ENCODE measurements at places on chromosomes 11 and 22.

DNA sequence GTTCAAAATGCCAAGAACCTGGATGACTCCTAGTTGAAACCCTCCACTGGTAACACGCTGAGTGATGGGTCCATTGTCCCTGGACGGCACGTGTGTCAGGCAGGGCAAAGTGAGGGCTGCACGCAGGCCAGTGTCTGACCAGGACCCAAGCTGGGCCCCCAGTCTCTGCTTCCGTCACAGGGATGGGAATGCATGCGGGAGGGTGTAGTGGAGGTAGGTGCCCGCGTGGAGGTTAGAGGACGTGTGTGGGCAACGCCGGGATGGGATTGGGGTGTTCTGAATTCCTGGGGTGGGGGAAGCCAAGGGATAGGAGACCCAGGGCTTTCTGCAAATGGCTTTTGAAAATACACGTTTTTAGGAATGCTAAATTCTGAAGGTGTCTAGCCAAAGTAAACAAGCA is 943.3 kb downstream of the BRD1 start:
- no peak overlapping the region for H3K27ac ChIP-seq
- no peak overlapping the region for H3K4me3 ChIP-seq
- H3K4me1 ChIP-seq, result no peaks in the 10 kb centered on the region
- no peaks in the 10 kb centered on the region for H3K27me3 ChIP-seq
- H3K36me3 ChIP-seq, result no peaks in the 10 kb centered on the region

DNA sequence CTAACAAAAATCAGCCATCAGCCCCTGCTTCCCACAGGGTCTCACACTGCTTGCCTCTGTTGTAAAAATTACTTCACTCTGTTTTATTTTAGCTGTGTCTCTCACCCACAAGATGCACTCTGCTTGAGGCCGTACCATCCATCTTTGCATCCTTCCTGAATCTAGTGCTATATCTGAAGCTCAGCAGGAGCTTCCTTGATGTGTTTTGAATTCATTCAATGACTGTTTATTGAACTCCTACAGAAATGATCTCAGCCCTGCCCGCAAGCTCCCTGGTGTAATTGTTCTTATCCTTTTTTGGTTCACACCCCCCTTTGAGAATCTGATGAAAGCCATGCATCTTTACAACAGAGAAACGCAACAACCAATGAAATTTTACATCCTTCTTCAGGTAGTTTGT is 310.2 kb upstream of the ZC3H12C start:
- no peak overlapping the region for H3K4me3 ChIP-seq
- DNase-seq, result no peak
- H3K4me1 ChIP-seq, result no peaks in the 10 kb centered on the region
- H3K36me3 ChIP-seq, result no peaks in the 10 kb centered on the region
- H3K27ac ChIP-seq, result no peak overlapping the region

GRCh38 chr22:30598986-30599385 is 7.3 kb upstream of the PES1 start:
- H3K4me3 ChIP-seq, result no peak overlapping the region
- no peak for DNase-seq
- no peaks in the 10 kb centered on the region for H3K27me3 ChIP-seq
- H3K36me3 ChIP-seq, result no peaks in the 10 kb centered on the region
- no peak overlapping the region for H3K27ac ChIP-seq
- H3K4me1 ChIP-seq, result peaks cover 2% of the 10 kb centered on the region

- no peak overlapping the region for H3K27ac ChIP-seq
- H3K36me3 ChIP-seq, result no peaks in the 10 kb centered on the region
- DNase-seq, result no peak
- H3K27me3 ChIP-seq, result peaks cover 36% of the 10 kb centered on the region
Measured at GRCh38 chr11:83319346-83319745, 33.2 kb upstream of the CCDC90B start.

DNA sequence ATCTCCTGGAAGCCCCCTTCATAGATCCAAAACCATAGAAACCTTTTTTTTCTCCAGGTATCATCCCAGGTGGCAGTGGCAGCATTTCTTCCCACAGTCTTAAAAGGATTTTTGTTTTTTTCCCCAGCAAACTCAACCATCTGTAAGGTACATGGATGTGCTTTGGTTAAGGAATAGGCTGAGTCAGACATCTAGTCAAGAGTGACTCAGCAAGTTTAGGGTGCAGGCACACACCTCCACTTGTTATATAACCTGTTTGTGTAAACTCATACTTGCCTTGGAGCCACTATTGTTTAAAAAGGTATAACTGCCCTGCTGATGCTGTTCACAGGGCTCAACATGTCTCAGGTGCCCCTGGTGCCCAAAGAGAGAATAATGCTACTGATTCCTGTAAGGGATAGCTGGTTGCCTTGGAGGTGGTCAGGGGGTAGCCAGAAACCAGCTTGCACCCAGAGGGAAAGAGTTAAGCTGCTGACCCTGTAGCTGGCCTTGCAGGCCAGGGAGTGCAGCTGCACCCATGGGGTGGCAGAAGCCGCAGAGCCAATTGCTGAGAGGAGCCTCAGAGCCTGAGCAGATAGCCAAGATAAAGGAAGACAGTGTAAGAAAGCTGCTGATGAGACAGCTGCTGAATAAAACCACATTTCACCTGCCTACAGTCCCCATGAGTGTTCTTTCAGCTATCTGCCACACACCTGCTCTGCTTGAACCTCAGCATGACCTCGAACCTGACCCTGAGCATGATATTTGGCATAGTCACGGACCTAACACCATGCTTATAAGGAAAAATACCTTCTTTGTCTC is 1726.1 kb upstream of the RAG2 start:
- no peak overlapping the region for H3K27ac ChIP-seq
- H3K27me3 ChIP-seq, result no peaks in the 10 kb centered on the region
- H3K4me1 ChIP-seq, result no peaks in the 10 kb centered on the region
- no peaks in the 10 kb centered on the region for H3K36me3 ChIP-seq

GRCh38 chr11:126140926-126141280 is 70.5 kb downstream of the RPUSD4 start:
- H3K27me3 ChIP-seq, result peaks cover 25% of the 10 kb centered on the region
- no peak overlapping the region for H3K27ac ChIP-seq
- H3K36me3 ChIP-seq, result no peaks in the 10 kb centered on the region
- peaks cover 6% of the 10 kb centered on the region for H3K4me1 ChIP-seq
- no peak overlapping the region for H3K4me3 ChIP-seq

All from T-helper 17 cell (primary cell).